ENCODE measurements at places on chromosomes 3 and 15.

- no peak for DNase-seq
These were observed 26.1 kb downstream of the DNAJC13 start for GRCh38 chr3:132443421-132443820.

DNA sequence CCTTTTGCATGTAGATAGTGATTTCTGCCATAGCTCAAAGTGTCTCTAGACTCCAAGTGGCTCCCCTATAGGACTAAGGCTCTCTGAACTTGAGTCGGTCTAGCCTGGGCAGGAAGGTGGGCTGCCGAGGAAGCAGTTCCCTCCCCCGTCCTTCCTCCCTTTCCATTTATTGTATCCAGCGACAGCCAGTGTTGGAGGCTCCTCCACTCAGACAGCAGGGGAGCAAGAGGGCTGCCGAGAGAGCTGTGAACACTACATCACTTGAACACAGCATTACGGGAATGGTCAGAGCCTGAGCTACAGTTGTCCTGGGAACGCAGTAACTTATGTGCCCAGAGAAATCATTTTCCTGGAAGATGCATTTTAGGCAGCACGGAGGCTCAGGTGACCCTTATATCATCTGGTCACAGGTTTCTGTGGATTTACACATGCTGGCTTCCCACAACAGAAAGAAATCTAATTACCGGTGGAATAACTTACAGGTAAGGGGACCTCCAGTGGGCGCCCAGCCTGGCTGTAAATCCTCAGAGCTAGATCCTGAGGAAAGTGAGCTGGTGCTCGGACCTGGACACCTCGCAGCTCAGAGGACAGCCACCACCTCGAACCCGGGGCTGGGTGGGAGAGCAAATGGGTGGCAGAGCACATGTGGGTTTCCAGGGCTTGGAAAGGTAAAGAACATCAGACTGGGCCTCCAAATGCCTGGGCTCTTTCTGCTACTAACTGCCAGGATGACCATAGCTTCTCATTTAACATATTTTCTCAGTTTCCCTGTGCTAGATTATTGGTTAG, 197.1 kb downstream of the UACA start:
- no peak for DNase-seq

DNA sequence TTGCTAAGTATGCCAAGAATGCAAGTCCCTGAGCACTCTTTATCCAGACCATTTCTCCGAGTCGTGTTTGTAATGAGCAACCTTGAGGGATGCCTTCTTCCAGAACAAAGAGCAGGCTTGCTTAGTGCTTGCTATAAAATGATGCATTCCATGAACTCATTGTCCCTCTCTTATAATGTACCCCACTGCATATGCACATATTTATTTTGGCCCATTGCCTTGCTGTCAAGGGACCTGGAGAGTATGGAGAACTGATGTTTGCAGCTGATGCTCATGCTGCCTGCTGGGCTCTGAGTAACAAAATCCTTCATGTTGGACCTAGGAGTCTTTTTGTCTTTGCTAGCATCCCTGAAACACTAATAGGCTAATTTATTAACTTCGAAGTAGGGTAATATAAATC, 97.8 kb upstream of the AADACL2 start:
- no peak for DNase-seq

GRCh38 chr3:146156666-146157314, 4.2 kb downstream of the PLOD2 start:
- no peak for DNase-seq

DNA sequence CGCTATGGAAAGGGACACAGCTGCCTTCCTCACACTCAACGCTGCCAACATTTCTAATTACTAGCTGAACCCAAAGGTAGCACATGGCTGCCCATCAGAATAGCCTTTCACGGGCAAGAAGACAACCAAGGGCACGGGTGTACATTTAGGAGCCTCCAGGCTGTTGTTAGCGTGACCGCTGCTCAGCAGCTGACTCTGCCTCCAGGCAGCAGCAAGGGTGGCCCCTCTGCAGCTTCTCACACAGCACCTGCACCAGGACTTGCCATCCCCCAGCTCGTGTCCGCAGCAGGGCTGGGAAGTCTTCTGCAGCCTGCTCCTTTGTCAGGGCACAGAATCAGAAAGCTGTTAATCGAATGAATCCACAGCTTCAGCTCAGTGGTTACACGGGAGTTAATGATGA, 146.8 kb downstream of the ADAMTS17 start:
- DNase-seq = no peak

DNA sequence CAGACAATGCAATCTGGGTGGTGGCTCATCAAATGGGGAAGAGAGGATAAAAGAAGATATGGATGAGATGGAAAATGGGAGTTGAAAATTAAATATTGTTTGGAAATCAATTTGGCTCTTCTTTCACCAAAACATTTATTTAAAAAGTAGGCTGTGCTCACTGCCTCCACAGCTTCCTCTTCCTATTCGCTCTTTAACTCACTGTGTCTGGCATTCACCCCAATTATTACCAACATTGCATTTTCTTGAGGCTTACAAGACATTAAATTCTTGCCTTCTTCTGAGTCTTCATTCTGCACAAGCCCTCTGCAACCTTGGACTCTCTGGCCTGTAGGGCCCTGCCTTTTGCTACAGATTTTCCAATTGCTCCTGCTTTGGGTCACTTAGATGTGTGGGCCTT, 52.9 kb upstream of the TSPAN3 start:
- no peak for DNase-seq

GRCh38 chr3:48566401-48566760, 2.8 kb upstream of the UCN2 start:
- DNase-seq = no peak

DNA sequence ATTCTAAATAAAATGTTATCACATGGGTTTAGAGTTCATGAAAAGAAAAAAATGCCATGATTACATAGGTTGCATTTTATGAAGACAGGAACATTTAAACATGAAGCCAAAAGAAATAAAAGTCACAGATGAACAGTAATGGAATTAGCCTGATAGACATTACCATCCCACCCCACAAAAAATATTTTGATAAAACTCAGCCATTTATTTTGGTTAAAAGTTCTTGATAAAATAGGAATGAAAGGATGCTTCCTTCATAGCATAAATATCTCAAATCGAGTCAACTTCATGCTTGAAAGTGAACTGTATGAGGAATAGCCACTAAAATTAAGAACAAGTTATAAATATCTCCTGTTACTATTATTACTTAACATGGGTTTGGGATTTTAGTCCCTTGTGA, 101.9 kb upstream of the TMC3 start:
- DNase-seq = no peak

GRCh38 chr15:65392368-65392767, 14.6 kb upstream of the IGDCC3 start:
- no peak for DNase-seq

DNA sequence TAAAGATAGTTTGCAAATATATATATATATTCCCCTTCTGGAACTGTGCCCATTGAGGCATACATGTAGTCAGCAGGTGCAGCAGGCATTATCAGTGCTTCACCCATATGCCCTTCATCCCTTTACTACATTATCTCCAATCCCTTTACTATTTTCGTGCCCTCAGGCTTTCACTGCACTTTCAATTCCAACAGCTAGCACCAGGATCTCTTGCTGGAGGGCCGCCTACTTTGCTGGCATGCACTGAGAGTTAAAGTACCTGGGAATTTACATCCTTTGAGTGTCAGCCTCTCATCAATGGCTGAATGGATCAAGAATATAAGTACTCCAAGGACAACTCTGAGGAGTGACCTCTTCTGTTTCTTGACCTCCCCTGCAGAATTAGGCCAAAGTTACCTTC, 222.1 kb upstream of the CFAP20DC start:
- DNase-seq = no peak

GRCh38 chr3:44363591-44363990, 25.0 kb downstream of the TCAIM start:
- DNase-seq = no peak

DNA sequence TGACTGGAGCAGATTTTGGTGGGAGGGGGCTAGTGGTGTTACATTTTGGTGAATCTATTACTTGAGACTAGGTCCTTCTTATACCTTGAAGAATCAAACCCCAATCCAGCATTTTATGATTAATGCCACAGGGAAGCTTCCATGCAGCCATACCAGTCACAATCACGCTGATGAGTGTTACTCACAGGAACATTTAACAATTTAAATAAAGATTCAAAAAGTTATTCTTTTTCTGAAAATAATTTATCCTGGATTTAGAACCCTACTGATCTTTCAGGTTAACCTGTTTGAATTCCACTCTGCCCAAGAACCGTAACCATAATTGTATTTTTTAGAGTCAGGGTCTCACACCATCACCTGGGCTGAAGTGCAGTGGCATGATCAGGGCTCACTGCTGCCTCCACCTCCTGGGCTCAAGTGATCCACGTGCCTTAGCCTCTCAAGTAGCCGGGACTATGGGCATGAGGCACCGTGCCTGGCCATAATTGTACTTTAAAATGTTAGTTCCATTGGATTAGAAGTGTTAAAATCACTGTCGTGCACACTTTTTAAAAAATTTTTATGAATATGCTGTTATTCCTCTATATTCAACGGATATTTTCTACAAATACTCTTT, 929 bp upstream of the MTMR10 start:
- DNase-seq = no peak

- no peak for DNase-seq
These were observed 14.2 kb downstream of the RHCG start for GRCh38 chr15:89482139-89482538.

DNA sequence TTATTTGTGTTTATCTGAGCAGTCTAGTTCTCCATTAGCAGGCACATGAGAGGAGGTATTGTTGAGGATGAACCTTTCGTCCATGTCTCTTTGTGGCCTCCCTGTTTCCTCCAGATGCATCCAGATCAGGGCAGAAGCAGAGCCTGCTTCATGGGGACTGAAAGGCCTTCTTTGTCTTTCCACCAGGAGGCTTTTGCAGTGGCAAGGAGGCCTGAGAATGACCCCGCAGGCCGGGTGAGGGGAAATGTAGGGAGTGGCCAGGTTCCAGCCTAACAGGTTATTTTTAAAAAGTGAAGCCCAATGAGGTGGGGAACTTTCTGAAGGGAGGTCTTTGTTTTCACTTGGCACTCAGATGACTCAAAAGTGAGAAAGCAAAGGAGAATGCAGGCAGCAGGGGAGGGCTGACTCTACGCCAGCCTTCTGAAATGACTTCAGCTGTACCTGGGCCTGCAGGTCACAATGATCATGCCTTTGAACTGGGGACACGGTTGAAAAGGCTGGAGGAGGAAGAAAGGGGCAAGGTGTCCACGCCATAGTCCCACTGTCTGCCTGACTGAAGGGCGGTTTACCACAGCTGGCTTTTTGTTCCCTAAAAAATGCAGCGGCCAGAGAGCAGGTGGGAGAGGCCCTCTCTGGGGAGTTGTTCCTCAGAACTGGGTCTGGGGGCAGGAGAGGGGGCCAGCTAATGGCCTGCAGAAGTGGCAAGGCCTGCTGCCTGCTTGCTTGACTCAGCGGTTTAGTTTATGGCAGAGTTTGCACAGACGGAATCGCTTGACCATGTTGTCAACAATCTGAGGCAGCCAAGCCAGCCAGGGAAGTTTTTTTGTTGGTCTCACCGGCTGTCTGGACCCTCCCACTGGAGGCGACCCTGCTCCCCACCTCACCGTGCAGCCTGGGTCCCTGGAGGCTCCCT, 28.7 kb downstream of the CMTM7 start:
- DNase-seq = peak; percentile 37

DNA sequence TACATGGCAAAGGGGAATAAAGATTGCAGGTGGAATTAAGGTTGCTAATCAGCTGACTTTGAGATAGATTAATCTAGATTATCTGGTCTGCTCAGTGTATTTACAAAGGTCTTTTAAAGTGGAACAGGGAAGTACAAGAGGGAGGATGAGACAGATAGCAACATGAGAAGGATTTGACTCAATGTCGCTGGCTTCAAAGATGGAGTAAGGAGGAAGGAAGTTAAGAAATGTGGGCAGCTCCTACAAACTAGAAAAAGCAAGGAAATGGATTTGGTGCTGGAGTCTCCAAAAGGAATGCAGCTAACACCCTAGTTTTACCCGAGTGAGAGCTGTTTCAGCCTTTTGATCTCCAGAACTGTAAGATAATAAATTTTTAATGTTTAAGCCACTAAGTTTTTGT, 180.7 kb upstream of the TTC14 start:
- no peak for DNase-seq

GRCh38 chr3:116663161-116664110, 46.1 kb upstream of the TUSC7 start:
- no peak for DNase-seq

DNA sequence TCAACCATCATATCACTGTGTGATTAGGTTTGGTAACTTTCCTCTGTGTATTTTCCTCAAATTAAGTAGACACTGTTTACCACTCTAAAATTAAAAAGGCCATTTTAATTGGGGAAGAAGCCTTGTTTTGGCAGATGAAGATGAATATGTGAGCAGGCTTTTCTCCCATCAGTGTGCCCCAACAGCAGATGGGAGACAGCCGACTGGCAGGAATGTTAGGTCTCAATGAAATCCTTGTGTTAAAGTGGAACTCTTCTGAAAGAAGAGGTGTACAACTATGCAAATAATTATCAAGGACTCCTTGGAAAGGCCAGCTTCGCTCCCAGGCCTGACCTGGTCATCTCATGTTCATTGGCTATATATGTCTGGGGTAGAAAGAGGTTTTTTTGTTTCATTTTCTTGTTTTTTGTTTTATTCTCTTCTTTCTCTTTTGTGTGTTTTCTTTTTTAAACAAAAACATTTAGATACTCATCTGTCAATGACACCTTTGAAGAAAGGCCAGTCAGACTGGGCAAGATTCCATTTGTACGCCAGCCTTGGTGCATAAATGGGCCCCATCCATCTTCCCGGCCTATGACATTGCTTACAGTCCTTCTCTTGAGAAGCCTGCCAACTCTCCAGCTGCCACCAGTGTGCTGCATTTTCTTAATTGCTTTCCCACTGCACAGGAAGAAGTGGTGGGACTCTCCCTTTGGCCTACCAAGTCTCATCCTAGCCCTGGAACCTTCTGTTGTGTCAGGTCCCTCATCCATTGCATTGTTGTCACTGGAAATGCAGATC, 25.8 kb downstream of the LRTM1 start:
- DNase-seq = no peak

DNA sequence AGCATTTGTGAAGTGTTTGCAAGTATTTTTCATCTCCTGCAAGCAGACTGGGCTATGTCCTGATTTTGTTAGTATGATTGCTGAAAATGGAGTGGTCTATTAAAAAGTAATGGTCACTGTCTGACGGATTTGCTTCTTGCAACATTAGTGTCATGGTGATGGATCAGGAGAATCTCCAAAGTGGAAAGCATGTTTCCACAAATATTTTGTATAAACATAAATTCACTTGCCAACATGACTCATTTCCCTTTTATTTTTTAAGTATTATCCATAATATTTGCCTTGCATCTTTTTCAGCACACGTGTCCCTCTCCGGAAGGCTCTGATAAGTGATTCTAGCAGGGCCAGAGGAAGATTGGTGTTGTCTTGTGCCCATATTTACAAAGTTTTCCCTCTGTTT, 27.4 kb upstream of the CACNA2D3 start:
- no peak for DNase-seq

DNA sequence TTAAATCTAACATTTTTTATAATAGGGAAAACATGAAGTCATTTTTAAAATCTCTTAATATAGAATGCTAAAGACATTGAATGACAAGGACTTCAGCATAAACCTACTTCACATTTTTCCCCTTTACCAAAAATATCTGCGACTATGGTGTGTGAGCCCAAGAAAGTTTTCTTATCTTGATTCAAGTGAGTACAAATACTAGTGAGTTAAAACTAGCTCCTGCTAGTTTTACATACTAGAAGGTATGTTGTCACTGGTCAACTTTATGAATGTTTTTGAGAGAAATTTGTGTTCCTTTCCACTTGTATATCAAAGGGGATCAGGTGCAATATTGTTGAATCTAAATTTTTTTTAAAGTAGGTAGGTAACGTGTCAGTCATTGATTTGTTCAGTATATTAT, 152.4 kb upstream of the CGNL1 start:
- no peak for DNase-seq

GRCh38 chr3:147458995-147459704, 50.0 kb downstream of the ZIC1 start:
- no peak for DNase-seq
